ENCODE measurements at places on chromosomes 6 and 20.
A peak's percentile ranks its signal among the peaks of the same experiment; 100 is the strongest.

DNA sequence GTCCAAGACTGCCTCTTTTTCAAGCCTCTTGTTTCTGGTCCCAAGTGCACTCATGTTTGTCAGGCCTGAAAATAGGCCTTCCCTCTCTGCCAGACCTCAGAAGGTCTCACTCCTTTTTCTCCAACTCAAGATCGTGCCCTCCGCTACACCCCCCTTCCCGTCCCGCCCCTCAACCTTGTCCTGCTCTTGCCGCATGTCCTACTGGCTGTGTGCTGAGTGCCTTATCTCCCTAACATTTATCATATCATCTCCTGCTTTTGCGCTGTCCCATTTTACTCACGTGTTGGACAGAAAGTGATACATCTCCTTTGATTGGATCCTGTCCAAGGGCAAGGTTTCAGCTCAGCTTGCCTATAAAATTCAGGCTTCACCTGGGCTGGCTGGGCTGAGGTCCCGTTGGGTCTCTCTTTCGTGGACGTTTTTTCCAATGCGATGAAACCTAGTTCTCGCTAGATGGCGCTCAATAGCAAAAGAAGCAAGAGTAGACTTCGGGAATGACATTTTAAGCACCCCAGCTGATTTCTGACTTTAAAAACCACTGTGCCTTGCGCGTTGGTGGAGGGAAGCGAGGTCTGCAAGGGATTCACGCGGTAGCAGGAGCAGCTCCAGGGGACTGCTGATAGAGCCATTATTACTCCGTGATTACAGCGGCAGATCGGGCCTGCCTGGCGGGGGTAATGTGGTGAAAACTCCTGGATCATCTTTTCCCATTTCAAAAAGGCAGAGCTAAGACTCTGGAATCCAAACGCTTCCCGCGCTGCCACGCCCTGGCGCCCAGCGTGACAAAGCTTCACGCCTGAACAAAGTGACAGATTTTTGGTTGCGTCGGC, 137.6 kb downstream of the IMPG1 start:
- DNase-seq: peak; percentile 71

- no peak for DNase-seq
Measured at GRCh38 chr6:12602342-12602741, 114.2 kb upstream of the PHACTR1 start.

- no peak for DNase-seq
Measured at GRCh38 chr20:24448170-24448569, 21.3 kb upstream of the SYNDIG1 start.

GRCh38 chr6:127854009-127854408, 46.8 kb downstream of the THEMIS start:
- peak; percentile 5 for DNase-seq

DNA sequence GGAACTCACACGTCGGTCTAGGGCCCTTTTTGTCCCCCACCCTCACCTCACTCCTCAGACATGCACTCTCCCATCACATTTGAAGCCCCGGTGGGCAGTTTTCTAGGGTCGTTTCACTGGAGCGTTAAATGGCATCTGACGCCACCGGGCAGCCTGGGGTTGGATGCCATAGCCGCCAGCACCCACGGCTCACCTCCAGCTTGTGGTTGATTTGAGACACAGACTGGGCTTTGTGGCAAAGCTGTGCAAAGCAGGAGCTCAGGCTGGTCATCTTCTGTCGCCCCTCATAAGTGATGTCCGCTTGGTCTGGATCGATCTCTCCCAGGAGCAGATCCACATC, 530 bp downstream of the GOPC start:
- DNase-seq: no peak

DNA sequence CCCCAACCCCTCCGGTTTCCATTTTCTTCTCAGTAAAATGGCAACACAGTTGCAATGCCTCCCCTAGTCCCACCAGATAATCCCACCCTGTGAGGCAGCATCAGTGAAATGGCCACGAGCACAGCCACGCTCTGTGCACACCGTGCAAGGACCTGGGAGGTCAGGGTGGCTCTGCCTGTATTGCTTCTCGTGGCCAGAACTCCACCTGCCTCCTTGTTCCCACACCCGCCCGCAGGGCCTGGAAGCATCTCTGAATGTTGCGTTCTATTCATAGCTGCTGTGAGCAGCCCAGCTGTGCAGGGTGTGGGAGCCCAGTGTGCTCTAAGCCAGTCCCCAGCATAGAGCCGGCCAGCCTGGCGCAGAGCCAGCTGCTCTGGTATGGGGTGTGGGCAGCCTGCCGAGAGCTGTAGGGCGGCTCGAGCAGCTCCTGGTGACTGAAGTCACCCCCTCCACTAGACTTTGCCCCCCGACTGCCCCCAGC, 161.1 kb downstream of the DLL1 start:
- no peak for DNase-seq

GRCh38 chr6:13304101-13304500, 24.2 kb downstream of the TBC1D7 start:
- DNase-seq: no peak

GRCh38 chr20:14865169-14865568, 527.8 kb upstream of the FLRT3 start:
- DNase-seq: no peak

DNA sequence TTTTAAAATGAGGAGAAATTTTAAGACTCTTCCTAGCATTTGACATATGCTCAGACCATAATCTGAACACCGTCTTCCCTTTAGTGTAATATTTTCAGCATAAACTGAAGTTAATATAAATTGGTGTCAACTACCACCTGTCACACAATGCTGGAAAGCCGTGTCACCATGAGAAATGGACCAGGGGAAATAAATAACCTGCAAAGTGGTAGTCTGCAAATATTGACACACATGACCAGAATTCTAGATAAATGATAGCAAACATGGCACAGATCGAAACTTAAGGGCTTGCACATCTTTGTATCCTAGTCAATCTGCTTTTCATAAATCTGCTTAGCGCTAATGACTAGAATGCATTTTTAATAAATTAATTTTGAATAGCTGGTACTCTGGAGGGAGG, 191.9 kb downstream of the CD83 start:
- no peak for DNase-seq

GRCh38 chr6:91376686-91377085, 789.8 kb upstream of the MAP3K7 start:
- DNase-seq: no peak

DNA sequence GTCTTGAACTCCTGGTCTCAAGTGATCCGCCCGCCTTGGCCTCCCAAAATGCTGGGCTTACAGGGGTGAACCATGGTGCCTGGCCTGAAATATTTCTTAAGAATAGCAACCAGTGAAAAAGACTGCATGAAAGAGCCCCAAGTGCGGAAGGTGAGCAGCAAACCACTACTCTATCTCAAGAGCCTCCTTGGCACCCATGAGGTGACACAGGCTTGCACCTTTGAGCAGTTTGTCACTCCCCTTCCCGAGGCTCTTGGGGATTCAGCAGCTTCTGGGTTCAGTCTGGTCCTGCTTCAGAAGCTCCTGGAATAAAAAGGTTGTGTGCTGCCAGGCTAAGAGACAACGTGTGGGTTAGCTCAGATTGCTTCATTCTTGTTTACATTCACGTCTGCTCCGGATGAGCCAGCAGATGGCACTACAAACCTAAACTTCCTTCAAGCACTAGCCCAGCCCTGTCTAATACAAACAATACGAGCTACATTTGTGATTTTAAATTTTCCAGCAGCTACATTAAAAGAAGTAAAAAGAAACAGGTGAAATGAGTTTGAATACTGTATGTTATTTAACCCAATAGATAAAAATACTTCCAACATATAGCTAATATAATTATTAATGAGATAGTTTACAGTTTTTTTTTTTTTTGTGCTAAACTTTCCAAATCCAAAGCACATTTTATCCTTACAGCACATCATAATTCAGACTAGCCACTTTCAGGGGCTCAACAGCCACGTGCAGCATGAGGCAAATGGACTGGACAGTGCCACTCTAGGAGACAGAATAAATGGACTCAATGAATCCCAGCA, 46.2 kb downstream of the GJA10 start:
- DNase-seq: peak; percentile 81

DNA sequence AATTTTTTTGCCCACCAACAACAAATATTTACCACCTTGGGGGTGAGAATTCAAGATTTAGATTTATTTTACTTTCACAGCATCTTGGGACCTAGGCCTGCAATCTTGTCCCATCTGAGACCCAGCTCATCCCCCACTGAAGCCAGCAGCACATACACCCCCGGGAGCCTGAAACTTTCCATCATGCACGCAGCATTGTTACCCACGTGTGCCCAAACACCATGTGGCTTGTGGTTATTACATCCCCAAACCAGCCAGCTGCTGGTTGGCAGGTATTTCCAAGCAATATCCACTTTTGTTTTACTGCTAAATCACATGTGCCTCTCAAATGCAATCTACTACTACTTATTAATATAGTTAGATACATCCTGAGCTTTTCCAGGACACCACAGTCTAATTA, 149.3 kb upstream of the NT5E start:
- no peak for DNase-seq

DNA sequence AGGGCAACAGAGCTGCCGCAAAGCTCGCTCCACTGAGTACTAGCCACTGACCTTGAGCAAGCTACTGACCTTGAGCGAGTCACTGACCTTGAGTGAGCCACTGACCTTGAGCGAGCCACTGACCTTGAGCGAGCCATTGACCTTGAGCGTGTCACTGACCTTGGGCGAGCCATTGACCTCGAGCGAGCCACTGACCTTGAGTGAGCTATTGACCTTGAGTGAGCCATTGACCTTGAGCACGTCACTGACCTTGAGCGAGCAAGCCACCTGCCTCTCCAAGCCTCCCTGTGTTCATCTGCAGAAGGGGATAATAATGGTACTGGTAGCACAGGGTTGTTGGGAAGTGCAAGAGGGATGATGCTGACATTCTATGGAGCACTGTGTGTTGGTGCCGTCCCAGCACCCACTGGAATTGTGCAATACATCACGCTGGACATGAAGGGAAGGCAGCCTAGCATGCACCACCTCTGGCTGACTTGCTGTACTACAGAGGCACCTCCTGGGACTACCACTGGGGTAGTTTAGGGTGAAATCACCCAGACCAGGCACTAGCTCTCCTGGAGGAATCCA, 60.2 kb downstream of the CTCFL start:
- DNase-seq: peak; percentile 92

DNA sequence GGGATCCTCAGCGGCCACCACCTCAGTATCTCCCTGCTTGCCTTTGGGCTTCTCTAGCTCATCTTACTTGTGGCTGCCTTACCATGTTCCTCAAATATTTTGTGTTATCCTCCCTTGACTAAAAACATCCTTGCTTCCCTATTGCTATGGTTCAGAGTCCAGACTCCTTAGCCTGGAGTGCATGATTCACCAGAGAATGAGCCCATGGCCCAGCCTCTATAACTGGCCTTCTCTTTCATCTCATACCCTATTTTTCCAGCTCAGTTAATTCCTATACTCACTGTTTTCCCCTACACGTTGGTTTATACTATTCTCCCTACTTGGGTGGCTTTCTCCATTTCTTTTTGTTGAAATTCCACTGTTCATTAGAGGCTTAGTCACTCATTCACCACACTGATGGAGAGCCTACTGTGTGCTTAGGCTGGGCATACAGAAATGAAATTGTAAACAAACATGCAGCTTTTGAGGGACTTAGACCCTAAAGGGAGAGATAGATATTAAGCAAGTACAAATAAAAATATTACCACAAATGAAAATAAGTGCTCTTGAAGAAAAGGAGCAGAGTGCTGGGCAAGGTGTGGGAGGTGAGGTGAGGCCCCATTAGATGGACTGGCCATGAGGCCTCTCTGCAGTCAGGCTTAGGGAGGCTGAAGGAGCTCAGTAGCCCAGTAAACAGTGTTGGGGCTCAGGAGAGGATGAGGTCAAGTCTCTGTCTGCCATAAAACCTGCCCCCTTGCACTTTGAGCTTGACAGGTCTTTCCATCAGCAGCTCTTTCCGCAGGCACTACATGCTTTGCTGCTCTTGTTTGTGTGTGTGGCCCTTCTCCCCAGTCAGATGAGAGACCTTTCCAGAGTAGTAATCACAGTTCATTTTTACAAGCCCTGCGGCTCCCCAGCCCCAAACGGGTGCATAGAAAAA, 109.3 kb downstream of the TCP11 start:
- DNase-seq: peak; percentile 42

DNA sequence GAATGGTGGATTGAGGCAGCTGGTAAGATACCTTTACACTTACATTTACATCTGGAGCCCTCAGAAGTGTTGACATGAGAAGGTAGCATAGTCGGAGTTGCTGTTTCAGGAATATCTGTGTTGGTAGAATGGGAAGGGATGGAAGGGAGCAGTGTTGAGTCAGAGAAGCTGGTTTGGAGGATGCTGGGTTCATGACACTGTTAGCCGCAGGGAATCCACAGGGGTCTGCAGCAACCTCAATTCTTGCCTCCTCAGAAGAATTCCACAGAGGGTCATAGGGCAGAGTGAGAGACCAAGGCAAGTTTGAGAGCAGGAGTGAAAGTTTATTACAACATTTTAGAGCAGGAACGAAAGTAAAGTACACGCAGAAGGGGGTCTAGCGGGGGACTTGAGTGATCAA, 536.8 kb downstream of the QKI start:
- DNase-seq: no peak

DNA sequence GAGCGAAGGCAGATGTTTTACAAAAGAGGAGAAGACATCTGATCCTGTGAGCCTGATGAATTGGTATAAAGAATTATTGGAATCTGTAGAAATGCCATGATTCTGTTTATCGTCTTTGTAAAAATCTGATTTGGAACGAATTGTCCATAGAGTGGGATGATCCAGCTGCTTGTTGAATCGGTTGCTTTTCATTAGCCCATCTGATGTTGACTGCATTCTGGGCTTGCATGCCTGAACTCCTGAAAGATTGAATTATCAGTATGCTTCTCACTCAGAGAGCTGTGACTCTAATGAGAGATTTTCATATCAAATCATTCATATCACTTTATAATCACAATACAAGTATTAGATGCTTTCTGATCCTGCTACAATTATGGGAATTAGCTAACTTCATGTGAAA, 100.6 kb downstream of the KLHL32 start:
- no peak for DNase-seq

DNA sequence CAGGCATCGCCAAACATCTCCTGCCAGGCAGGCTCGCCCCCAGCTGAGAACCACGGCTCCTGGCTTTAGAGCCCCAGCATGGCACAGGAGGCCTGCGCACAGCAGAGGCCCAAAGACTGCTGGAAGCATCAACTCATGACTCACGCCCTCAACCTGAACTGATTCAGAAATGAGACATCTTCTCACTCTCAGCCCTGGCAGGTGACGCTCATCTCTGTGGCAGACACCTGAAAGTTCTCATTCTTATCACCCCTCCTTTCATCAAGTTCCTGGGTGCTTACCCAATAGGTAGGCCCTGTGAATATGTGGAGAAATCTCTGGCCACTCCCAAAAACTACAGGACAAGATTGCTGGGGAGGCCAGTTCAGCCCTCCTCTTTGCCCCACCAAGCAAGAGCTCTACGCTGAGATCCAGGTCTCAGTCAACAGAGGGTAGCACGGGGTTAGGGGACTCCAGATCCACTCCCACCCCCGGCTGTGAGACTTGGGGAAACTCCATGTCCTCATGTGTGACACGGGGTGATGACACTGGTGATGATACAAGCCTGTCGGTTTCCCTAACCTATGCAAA, 11.3 kb downstream of the NFATC2 start:
- DNase-seq: no peak

GRCh38 chr20:5719861-5720403, 30.3 kb upstream of the SHLD1 start:
- peak; percentile 68 for DNase-seq

GRCh38 chr6:166999145-166999883, at the start of gene CEP43:
Gene CEP43, plus strand, starts transcription at chr6:166999397. Its CDS starts 16 bp downstream, at chr6:166999413.
- peak; percentile 96 for DNase-seq

GRCh38 chr6:100344761-100345160, 120.0 kb downstream of the SIM1 start:
- DNase-seq: no peak
